ENCODE measurements at places on chromosomes 12 and 14.

- DNase-seq: no peak
These were observed 201.3 kb upstream of the FOXN3 start for GRCh38 chr14:89618330-89618708.

DNA sequence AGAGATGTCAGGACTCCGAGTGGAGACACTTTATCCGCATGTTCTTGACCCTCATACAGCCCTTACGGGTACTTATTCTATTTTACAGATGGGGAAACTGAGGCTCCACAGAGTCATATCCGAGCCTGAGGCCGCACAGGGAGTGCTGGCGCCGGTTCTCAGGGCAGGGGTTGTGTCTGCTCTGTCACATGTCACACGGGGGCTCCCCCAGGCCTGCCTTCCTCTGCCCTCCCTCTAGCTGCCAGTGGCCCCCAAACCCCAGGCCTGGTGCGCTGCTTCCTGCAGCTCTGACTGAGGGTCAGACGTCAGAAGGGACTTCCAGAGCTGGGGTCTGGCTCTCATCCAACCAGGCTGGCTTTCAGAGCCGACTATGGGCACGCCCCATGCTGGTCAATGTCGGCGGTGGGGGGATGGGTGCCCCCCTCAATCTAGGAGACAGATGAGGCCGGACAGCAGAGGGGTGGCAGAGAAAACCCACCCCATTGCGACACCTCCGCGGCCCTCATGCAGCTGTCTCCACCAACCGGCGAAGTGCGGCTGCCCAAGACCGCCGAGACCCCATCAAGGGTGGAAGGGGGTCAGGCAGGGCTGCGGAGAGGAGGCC is 811 bp upstream of the INF2 start:
- DNase-seq: no peak

GRCh38 chr12:129551441-129551840 is 352.4 kb downstream of the TMEM132D start:
- no peak for DNase-seq

DNA sequence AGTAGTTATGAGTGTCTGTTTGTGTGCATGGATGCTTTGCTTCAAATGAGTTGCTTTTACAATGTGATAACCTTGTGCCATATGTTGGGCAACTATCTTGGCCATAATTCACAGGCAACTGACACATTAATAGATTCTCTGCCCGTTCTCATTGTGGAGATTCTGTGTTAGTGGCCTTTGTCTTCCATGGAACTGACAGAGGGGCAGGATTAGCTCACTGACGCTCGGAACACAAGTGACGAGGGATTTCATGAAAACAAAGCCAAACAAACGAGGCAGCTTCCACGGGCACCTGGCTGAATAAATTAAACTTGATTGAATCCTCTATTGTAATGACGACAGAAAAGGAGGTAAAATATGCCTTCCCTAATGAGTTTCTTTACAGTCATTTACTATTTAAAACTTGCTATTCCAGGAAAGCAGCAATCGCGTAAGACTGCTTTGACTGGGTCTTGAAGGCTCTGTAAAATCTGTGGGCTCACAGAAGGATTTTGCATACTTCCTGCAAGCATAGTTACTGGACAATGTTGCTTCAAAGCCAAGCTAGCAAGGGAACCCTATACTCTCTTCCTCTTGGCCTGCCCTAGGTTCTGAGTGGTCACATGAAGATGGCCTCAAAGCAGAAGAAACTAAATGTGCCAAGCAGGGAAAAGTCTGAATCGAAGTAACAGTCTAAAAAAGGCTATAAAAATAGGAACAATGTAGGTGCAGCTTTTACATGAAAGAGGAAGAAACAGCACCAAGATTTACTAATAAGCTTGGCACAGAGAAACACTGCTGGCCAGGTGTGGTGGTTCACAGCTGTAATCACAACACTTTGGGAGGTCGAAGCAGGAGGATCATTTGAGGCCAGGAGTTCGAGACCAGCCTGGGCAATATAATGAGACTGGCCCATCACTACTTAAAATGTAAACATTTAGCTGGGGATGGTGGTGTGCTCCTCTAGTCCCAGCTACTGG is 28.1 kb upstream of the SINHCAF start:
- DNase-seq: no peak

- no peak for DNase-seq
These were observed 35.8 kb downstream of the OTX2 start for GRCh38 chr14:56774503-56774902.

GRCh38 chr14:75518625-75519024 is 3.6 kb upstream of the BATF start:
- DNase-seq: no peak

DNA sequence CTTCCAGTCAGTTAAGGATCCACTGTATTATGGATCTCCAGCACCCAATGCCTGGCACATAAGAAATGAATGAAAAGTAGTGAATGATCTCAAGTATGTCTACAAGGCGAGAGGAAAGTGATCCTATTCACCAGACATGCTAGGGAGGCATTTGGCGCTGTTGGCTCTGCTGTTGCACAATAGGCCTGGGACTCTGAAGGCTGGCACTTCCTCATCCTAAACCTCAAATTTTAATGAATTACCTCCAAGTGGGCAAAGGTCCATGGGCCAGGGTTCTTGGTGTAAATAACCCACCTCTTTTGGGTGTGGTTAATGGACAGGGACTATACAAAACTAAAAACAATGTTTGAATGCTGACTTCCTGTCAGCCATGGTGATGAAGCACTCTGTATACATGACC is 173.4 kb upstream of the PZP start:
- DNase-seq: no peak

DNA sequence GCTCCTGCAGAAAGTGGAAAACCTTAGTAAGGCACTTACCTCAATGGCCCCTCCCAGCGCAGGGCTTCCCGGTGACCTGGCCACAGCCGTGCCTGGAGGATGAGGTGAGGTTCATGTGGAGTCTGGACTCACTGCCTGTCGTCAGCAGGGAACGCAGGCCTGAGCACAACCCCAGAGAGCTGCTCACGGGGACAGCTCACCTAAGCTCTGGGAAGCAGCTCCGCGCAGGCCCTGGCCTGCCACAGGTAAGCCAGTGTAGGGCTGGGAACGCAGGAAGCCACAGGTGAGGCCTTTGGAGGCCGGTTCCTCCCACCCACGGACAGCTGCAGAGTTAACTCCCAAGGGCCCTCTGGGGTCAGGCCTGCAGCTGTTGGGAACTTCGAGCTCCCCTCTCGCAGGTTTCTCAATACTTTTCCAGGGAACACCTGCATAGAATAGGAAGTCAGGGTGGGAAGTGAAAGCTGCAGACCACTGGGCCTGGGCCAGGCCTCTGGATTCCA is 32.7 kb downstream of the ANAPC7 start:
- DNase-seq: no peak

DNA sequence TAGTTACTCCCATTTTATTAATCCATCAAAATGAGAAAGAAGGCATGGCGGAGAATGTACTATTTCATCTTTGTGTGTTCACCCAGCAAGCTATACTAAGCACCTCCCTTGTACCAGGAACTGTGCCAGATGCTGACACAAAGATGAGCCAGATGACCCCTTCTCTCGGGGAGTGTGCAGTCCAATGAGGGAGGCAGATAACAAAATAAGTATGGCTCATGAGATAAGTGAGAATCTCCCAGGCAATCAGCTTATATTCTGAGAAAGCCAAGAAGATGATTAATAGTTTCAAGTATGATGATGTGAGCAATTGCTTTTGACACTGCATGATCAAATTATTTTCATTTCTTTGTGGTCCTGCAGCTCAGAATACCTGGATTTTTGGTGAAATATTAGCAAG is 1.3 kb upstream of the TMEM233 start:
- no peak for DNase-seq

GRCh38 chr12:92133171-92133570 is 12.5 kb downstream of the BTG1 start:
- no peak for DNase-seq

DNA sequence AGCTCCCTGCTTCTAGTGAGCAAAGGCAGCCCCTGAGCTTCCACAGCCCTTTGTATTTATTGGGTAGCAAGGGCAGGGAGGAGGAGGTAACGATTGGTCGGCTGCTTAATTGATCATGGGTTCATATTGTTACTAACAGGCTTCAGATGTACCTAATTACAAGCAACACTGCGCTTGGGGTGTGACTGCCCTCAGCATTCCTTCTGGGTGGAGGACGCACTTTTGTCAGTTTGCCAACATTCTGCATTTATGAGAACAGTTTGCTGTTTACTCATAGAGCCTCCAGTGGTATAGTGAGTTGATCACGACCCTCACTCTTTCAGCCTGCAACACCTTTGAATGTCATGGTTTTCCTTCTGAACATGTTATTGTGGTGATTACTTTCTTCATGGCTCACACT is 9.6 kb downstream of the TSHR start:
- DNase-seq: no peak

DNA sequence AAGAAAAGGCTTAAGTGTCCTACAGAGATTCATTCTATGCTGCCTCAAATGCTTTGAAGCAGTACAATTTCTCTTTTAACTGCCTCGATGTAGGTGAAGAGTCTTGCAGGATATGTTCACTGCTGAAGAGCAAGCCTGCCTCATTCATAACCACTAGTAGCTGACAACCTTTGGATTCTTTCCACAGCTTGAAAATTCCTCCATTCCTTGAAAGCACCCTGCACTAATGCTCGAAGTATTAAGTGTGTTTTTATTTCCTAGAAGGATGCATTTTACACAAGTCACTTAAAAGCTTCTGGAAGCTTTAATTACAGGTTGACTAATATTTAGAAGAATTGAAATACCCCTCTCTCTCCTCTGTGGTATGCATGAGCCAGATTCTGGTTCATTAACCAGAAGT is 429.4 kb downstream of the DIO2 start:
- DNase-seq: no peak

DNA sequence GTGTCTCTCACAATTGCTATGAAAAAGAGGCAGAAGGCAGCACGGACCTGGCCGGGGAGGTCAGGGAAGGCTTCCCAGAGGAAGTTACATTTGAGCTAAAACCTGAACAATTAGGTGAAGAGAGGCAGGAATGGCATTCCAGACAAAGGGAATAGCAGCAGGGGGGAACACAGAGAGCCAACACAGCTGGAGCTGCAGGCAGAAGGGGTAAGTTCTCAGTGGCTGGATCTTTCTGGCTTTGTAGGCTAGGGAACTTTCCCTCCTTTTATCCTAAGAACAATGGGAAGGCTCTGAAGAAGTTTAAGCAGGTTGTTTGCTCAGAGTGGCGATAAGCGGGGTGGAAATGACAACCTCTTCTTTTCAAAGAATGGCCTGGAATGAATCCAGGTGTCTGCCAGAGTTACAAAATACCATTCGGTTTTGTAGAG is 100.0 kb downstream of the PRIMA1 start:
- no peak for DNase-seq

DNA sequence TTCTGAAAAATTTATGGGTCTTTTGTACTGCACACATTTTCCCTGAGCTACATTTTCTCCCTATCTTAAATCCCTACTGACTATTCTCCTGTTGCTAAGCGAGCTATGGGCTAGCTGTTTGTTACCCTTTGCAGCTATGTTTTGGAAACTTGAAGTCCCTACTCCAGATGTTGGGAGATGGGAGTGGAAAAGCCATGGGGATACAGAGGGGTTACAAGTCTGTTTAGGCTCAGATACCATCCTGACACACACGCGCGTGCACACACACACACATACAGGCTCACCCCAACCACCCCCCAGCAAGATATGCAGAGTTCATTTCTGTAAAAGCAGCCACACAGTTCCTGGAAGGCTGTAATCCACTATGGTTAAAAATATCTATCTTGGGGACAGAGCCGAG is 15.8 kb downstream of the ATP5MC2 start:
- no peak for DNase-seq

DNA sequence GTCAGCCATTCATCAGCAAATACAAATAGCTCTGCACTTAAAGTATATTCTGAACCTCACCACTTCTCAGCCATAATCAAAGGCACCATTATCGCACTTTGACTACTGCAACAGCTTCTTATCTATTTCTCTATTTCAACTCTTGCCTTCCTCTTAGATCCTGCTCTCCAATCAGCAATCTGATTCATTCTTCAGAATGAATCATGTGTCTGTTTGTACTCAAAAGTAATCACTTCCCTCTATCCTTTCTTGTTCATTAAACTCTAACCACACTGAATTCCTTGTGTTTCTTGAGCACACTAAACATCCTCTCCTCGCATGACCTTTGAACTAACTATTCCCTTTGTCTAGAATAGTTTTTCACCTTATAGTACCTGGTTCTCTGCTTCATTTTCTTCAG is 12.8 kb upstream of the OR4E1 start:
- DNase-seq: no peak

DNA sequence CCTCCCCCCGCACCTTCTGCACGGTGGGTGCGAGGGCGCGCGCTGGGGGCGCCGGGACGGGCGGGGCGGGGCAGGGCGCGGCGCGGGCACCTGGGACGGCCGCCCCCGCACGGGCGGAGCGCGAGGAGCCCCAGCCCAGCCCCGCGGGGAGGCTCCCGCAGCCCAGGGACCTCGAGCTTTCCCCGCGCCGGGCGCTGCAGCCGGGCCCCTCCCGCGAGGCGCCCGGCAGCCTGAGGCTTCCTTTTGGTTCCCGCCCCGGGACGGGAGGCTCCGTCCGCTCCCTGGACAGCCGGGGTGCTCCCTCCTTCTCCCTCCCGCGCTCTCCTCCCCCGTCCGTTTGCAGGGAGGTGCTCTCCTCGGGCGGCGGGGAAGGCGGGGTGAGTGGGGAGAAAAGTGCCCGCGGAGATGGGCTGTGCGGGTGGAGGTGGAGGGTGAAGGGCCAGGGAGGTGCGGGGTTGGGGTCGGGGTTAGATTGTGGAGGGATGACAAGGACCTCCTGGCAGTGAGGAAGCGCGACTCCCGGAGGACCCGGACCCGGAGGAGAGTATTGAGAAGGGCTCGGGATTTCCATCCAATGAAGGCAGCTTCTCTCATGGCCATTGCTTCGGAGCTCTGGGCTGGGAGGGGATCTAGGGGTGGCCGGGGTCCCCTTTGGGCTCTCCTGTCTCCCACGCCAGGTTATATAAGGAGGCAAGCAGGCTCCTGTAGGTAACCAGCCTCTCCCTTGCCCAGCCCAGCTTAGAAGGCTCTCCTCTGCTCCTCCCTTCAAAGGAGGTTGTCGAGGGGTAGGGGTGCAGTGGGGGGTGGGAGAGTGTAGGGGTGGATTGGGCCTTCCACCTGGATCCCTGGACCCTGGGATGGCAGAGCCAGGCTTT is 645 bp downstream of the JDP2 start:
- no peak for DNase-seq

DNA sequence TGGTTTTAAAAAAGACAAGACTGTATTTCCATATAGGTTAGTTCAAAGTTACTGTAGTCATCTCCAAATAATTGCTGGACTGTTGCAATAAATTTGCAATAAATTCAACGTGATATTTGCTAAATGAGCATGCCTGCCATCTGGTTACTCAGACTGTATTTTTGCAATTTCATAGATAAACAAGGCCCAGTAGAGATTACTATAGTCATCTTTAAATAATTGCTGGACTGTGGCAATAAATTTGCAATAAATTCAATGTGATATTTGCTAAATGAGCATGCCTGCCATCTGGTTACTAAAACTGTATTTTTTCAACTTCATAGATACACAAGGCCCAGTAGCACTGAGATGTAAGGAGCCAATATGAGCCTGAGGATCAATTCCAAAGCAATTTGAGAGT is 5.6 kb downstream of the NTN4 start:
- no peak for DNase-seq

GRCh38 chr14:41899416-41899815 is 292.7 kb downstream of the LRFN5 start:
- no peak for DNase-seq

- DNase-seq: no peak
These were observed 106.9 kb upstream of the DYRK2 start for GRCh38 chr12:67541625-67541991.
